SJCRH30 (cell line): ENCODE measurements at places on chromosomes 11 and 22.

DNA sequence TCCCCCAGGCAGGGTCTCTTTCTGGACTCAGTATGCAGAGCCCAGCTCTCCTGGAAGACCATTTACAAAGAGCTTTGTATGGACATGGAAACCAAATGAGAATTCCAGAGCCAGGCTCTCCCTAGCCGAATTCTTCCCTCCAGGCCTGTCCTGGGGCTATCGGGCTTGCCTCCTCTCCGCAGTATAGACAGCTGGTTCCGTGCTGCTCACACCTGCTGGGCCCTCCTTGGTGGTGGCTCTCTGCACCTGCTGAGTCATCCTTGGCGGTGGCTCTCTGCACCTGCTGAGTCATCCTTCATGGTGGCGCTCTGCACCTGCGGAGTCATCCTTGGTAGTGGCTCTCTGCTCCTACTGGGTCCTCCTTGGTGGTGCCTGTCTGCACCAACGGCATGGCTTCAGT, 743.5 kb downstream of the BRD1 start:
- no peak for DNase-seq

- DNase-seq: no peak
These were observed 12.5 kb upstream of the TMPRSS6 start for GRCh38 chr22:37121887-37122591.

DNA sequence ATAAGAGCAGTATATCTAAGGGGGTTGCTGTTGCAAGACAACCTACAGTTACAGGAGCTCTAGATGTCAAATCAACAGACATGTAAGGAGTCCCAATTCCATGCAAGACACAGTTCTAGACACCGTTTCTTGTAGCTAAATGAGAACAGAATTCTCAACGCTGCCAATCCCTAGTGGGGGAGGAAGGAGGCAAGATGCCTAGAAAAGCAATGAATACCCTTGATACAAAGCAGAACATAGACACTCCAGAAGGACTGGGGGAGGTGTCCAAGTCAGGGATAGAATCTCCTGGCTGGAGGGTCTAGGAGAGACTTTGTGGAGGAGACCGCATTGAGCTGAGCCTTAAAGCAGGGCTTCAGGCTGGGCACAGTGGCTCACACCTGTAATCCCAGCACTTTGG, 280.2 kb downstream of the BUD13 start:
- DNase-seq: no peak

- no peak for DNase-seq
These were observed 48.5 kb downstream of the MICAL2 start for GRCh38 chr11:12158909-12159308.

DNA sequence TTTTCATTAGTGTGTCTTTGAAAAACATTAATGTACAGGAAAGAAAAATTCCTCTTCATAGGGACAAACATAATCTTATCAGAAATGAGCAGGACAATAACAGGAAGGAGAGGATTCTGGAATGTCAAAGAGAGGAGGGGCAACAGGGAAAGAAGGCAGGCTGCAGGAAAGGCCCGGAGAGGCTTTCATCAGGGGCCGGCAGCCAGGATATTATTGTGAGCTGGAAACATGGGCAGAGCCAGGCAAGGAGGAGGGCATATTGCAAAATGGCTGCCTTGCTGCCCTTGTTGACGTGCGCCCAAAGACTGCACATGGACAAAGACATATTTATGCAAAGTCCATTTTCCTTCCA, 433.7 kb downstream of the ETS1 start:
- DNase-seq: no peak
